ENCODE measurements at places on chromosomes 5 and 9.
A peak's percentile ranks its signal among the peaks of the same experiment; 100 is the strongest.

GRCh38 chr5:145324101-145324500, 511.0 kb downstream of the PRELID2 start:
- no peak for DNase-seq

DNA sequence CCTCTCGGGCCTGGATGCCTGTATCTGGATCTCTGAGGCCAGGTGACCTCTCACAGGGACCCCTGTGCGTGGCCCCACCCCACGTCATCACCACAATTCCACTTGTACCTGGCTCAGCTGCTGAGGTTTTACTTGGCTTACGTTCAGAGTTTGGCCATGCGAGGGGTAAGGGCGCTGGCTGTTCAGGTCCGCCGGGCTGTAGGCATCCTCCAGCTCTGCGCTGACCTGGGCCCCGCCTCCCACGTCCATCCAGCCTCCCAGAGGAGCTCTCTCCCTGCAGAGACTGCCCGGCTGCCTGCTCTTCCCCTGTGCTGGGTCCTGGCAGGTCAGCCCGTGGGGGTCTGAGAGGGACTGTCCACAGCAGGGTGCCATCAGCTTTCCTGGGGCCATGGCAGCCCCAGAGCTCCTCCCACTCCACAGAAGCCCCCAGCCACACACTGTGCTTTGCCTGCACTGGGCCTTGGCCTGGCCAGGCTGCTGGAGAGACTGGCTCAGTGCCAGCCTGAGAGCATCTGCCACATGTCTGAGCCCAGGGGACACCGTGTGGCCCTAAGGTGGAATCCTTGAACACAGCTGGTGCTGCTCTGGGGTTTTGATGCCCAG, 43.6 kb downstream of the SLC6A3 start:
- DNase-seq = no peak

- DNase-seq = no peak
These were observed 71.2 kb downstream of the CFAP77 start for GRCh38 chr9:132481053-132481849.

- DNase-seq = no peak
These were observed 10.0 kb upstream of the GRIN1 start for GRCh38 chr9:137128862-137129455.

DNA sequence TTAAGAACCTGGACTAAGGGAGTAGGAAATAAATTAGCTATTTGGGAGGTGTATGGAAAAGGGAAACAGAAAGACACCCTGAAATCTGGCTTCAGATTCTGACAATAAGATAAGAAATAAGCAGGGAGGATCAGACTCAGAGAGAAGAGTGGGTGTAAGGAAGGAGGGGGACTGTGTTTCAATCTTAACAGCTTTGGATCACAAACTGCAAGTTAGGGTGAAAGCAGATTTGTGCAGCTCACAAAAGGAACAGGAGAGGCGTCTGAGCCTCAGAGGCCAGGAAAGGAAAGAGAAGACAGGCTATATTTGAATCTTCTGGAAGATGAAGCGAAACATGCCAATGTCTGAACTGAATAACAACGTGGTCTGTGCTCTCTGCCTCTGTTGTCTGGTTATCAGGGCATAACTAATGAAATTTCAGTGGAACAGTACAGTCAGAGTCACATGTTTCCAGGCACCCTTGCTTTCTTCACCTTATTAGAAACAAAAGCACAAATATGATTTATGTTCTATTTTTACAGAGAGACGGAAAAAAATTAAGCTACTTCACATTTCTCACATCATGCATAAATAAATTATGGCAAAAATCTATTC, 26.6 kb downstream of the SGTB start:
- no peak for DNase-seq

- no peak for DNase-seq
These were observed 1.9 kb downstream of the SEMA4D start for GRCh38 chr9:89495824-89496560.

DNA sequence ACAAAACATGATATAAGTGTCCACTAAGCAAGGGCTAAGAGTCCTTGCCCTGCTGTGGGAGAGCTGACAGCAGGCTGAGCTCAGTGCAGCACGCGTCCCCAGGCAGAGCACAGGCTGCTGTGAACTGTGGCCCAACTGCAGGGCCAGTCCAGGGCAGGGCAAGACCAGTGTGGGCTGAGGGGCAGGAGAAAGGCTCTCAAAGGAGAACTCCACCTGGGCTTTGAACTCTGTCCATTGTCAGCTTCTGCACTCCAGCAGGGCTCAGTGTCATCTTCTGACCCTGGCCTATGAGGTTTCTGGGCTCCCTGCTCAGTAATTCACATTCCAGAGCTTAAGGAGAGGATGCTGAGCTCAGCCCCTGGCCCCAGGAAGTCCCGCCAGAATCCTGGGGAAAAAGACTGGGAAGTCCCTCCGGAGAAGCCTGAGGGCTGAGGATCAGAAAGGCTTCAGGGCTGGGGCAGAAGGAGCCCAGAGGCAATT, 37.4 kb downstream of the LHFPL2 start:
- peak; percentile 37 for DNase-seq

DNA sequence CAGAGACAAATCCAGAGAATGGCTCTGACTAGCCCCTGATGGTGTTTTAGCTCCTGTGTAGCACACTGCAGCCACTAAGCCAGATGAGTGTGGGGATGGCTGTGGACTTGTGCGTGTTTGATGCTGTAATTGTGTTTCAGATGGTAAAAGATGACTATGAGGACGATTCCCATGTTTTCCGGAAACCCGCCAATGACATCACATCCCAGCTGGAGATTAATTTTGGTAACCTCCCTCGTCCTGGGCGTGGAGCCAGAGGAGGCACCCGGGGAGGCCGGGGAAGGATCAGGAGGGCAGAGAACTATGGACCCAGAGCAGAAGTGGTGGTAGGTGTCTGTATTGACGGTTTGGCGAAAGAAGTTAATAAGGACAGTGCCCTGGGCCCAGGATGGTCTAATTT, 38.0 kb downstream of the HABP4 start:
- DNase-seq = peak; percentile 28

GRCh38 chr5:175686396-175686795, 28.5 kb downstream of the HRH2 start:
- no peak for DNase-seq

DNA sequence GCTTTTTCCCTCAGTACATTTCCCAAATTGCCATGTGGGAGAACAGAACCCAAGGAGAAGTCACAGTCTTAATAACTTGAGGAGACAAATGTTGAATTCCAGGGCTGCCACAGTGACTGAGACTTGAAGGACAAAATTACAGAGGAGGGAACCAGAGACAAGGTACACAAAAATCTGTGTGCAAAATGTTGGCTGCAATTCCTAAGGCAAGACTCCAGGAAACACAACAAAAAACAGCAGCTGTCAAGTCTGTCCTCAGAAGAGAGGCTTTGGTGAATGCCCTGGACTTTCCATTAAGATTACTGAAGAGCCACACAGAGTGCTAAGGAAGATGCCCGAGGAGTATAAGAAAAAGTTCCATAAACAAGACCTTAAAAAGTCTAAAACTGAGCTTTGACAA, 21.1 kb downstream of the AP3B1 start:
- no peak for DNase-seq

DNA sequence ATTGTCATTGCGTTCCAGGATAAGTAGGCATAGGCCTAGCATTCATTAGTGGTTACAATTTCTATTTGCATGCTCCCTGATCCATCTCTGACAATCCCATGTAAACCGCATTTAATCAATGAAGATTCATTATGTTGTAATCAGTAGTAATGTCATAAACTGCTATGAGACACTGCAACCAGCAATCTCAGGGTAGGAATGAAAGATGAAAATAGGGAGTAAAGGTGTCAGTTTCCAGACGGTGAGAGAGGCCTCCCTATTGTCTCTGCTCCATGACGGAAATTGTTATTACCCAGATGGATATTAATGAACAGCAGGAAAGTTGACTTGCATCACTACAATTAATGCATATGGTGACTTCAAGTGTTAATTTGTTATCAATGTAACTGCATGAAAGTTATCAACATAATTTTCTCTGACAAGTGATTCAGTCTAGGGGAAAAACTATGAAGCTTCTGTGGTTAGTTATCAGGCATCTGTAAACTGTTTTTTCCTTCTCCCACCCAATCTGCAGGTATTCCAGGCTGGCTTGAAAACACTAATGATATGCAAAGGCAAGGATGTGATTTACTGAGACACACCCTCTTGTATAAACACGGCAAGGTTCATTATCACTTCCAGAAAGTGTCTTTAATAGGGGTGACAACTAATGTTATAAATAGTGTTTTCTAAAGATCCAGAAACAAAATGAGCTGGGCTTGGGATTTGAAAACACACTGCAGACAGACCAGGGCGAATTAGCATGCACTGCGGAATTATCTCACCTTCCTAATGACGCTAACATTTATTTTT, 73.5 kb downstream of the ZNF622 start:
- no peak for DNase-seq

DNA sequence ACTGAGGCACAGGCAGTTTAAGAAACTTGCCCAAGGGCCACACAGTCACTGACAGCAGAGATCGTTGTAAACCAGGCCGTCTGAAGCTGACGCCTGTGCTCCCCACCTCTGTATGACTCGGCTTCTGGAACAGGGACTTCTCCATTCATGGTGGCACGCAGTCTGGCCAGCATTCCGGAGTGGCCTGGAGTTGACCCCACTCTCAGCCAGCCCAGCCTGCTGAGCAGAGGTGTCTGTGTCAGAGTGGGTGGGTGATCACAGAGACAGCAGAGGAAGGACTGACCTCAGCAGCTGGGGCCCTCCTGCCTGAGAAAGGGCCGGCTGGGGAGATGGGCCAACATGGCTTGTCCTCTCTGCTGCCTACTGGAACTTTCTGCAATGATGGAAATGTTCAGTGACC, 12.6 kb downstream of the LRSAM1 start:
- peak; percentile 61 for DNase-seq

- DNase-seq = peak; percentile 94
These were observed 182.4 kb downstream of the CCDC171 start for GRCh38 chr9:15735083-15735857.

DNA sequence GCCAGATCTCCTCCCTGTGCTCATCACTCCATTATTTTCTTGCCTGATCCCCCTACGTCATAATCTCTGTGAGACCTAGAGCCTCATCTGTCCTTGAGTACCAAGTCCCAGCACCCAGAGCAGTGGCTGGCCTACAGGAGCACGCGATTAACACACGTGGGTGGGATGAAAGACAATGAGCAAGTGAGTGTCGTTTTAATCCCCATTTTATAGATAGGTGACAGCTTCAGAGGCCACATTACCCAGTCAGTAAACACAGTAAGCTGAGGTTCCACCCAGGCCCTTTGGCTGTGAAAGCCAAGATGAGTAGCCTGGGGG, 17.3 kb downstream of the TRUB2 start:
- no peak for DNase-seq

- no peak for DNase-seq
These were observed 20.8 kb downstream of the AMBP start for GRCh38 chr9:114057161-114057885.

GRCh38 chr5:73030995-73031394, 75.2 kb downstream of the FCHO2 start:
- DNase-seq = peak; percentile 91

DNA sequence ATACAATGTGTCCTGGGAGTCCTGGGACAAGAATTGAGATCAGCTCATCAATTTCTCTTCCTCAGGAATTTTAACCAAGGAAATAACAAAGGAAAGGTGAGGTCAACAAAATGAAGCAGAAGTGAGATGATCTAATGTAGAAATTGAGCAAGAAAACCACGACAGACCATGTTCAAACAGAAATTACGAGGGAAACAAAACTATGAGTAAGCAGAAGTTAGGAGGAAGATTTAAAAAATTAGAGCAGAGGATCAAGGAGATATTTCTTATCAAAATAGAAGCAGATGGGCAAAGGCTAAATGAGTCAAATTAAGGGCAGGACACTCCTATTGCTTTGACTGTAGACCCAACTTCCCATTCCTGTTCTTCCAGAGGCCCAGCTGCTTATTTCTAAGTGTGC, 97.4 kb downstream of the HINT1 start:
- DNase-seq = no peak

Data from foreskin fibroblast (primary cell).